ENCODE measurements at places on chromosomes 6 and 20.

GRCh38 chr6:17635568-17635967 lies 35.5 kb downstream of the FAM8A1 start:
- no peak for DNase-seq

GRCh38 chr20:22925613-22925983 lies 109.5 kb upstream of the SSTR4 start:
- no peak for DNase-seq

DNA sequence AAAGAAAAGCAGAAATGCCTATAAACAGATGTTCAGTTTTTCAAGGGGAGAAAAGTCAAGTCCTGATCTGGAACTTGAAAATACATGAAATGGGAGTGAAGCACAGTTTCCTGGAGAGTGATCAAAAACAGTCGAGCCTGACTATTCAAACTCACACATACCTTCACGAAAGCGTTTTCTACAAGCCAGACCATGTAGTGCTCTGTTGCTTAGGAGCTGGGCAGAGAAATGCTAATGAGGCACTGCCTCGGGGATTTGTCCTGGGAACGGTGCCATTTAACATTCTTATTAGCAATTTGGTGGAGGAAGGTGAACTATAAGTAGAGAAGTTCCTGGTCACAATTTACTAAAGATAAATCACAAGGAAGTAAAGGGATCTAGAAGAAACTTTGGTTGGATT lies 5.9 kb downstream of the NHSL1 start:
- no peak for DNase-seq

DNA sequence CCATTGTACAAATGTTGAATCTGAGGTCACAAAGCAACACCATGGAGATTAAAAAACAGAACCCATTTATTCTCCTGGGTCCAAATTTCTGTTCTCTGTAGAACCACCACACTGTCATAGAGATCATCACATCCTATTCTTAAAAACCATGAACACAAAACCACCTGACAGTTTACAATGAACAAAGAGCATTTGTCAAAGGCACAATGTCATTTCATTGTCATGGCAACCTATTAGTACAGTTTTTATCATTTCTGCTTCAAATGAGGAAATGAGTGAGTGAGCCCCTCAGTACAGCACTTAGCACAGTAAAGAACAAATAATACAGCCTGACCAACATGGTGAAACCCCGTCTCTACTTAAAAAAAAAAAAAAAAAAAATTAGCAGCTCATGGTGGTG lies 23.1 kb upstream of the LAMP5 start:
- no peak for DNase-seq

GRCh38 chr6:166559211-166559610 lies 27.3 kb downstream of the RAMACL start:
- DNase-seq, result no peak

DNA sequence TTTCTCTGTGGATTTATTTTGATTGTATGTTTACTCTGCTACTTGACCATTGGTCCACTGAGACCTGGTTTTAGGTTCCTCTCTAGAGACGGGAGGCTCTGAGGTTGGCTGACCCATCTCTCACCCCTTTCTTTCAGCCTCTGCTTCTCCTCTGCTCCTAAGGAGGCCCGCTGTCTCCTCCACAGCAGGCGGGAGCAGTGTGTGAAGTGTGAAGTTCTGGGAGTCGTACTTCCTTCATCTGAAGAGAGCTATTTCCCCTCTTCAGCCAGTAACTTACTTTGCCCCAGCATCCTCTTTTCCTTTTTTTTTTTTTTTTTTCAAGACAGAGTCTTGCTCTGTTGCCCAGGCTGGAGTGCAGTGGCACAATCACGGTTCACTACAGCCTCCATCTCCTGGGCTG lies 21.1 kb downstream of the PDRG1 start:
- no peak for DNase-seq

DNA sequence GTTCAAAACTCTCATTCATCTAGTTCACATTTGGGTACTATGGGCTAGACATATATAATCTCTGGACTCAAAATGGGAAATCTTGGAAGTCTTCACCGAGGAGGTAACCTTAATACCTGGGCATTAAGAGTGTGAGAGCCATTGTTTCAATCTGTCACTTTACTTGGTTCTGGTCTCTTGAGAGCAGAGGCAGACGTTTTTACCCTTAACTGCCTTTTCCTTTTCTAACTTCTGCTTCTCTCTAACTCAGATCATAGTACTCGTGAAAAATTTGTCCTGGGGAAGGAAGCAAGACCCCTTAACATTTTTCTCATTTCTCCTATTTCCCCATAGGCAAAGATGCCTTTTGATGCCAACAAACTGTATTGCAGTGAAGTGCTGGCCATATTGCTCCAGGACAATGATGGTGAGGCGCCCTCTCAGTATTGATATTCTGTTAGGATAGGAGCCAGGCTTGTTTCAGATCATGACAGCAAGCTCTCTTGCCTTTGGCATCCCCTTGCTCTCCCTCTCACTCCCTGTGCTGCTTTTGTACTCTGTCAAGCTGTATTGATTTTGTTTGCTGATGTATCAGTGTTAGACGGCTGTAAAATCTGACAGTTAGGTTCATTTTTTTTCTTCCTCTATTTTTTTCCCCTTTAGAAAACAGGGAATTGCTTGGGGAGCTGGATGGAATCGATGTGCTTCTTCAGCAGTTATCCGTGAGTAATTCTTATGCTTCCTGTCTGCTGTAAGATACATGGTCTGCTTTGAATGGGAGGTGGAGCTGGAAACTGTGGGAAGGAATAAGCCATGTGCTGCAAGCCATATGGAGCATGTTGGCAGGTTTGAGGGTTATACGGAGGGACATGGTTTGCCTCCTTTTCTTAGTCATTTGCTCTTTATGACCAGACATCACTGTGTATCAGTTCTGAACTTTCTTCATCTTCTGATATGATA lies 83.5 kb downstream of the CTNNBL1 start:
- DNase-seq, result no peak

- peak; percentile 53 for DNase-seq
Observed at GRCh38 chr6:105994118-105994590, 92.0 kb upstream of the PRDM1 start.

DNA sequence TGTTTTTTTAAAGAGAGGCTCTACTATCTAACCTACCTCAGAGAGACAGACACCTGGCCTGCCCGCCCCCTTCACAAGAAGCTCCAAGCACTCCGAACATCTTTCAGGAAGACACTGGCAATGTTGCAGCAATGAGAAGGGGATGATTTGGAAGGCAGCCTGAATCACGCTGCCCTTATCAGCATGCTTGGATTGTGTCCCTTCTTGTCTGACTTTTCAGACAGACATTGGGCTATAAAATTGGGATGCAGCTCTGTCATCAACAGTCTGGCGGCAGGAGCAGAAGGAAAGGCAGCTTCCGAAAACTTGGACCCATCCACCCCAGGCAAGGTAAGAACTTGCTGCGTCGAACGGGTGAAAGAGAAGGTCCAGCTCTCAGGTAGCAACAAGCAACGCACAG lies 56.0 kb downstream of the CDK5RAP1 start:
- no peak for DNase-seq

DNA sequence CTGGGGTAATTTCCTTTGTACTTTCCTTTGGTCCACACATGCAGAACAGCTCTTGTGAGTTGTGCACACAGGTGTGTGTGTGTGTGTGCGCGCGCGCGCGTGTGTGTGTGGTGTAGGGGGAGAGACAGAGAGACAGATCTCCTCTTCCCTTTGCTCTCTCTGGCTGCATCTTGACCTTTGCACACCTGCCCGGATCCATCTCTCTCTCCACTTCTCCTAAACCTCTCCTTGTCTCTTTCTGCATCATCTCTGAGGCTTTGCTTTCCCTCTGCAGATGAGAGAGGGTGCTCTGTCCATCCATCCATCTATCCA lies 67.0 kb downstream of the SRC start:
- DNase-seq, result no peak

DNA sequence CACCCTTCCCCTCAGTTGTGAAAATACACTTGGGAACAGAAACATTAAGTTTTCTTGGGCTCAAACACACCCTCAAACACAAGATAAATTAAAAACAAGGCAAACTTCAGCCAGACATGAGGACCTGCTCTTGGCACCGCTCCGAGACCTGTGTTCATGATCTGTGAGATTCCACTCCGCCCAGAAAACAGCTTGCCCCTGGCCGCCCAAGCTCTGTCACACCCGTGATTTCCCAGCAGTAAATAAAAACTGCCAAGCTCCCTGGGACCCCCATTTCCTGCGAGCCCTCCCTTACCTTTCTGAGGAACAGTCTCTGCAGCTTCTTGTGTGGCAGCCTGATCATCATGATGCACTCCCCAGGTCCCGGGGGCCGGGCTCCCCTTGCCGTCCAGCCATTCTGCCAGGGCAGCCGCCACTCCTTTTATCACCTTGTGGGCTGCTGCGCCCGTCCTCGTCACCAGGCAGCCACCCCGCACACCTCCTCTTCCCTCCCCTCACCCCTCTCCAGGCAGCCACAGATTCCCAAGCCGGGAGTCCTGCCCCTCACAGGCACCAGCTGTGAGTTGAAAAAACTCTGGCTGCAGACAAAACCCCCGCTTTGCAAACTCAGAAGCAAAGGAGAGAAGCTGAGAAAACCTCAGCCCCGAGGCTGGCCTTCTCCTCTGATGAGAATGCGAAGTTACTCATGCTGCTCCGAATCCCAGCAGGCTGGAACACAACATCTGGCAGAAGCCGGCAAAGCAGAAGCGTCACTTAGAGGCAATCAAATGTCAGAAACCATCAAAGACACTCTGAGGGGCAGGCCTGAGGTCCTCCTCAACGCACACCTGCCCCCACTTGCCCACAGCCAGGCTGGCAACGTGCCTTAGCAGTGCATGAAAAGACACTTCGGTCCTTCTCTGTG lies 130.4 kb upstream of the RPS6KA2 start:
- no peak for DNase-seq

DNA sequence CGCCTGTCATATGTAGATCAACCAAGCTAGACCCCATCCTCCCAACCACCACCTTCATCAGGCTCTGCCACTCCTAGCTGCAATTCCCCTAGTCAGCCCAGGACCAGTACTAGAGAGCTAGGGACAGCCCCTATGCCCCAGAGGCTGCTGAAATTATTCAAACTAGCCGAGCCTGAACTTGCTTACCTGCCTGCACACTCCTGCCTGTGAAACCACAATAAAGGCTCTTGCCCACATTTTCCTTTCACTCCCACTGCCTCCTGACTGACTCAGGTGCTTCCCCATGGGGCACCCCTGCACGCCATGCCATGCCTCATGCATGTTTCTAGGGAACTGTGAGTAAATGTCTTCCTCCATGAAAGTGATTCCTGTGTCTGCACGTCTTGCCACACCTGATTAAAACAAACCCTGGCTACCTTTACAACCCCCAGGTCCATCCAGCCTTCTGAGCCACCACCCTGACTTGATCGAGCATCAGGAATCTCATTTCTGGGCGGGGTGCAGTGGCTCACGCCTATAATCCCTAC lies 66.5 kb upstream of the IER3 start:
- DNase-seq, result peak; percentile 18

DNA sequence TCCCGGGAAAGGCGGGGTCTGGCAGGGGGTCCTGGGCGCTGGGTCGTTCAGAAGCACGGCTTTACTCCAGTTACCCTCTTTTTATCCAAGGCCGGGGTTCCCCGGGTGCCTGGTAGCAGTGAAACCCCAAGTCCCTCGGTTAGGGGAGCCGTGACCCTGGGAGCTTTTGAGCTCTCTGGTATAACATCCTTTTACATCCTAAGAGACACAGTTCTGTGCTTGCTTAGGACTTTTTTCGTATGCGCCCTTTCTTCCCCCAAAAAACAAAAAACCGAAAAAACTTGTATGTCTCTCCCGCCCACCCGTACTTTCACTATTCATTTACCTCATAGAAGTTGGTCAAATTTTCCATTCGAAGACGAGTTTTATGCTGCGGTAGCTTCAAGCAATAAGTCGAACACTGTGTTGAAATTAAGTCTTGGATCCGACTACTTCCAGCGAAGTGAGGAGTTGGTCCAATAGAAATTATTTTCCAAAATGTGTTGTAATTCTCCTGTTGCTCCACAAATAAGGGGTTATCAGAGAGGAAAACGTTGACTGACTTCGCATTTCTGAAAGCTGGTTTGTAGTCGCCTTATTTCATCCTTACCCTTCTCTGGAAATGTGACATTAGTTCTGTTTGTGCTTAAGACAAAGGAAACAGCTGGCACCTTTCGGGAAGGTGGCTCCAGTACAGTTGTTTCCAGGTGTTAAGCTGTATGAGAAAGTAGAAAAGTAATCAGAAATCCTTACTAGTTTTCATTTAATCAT lies 816 bp upstream of the MAN1A1 start:
- DNase-seq, result peak; percentile 30

All from CD4-positive, alpha-beta T cell treated with Interleukin-6 at 100 ng/mL for 8 hours (primary cell).